ENCODE measurements at places on chromosomes 11 and 22.

DNA sequence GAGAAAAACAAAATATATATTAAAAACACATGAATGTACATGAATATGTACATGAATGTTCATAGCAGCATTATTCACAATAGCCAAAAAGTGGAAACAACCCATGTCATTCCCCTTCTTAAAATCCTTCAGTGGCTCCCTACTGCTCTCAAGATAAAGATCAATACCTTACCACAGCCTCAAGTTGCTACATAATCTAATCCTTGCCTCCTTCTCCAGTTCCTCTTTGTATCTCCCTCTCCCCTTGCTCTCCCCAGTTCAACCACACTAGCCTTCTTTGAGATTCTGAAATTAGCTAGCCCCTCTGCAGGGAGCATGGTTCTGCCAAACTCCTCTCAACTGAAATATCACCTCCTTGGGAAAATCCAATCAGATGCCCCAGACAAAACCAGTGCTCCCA, 28.1 kb downstream of the MTMR2 start:
- no peak for DNase-seq

- DNase-seq = no peak
Observed at GRCh38 chr11:66151273-66151672, 81.2 kb downstream of the PACS1 start.

DNA sequence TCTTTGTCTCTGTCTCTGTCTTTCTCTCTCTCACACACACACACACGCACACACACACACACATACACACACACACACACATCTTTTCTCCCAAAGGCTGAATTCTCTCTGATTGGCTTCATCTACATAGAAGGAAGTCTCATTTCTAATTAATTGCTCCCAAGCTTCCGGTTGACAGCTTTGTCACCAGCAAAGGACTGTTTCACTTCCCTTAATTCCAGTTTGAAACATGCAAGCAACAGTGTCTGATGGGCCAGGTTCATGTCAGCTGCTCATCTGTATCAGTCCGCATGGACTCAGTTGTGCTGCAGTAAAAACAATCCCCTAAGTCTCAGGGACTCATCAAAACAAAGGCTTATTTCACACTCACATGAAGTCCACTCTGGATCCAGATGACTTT, 16.2 kb upstream of the PVALB start:
- DNase-seq = no peak

DNA sequence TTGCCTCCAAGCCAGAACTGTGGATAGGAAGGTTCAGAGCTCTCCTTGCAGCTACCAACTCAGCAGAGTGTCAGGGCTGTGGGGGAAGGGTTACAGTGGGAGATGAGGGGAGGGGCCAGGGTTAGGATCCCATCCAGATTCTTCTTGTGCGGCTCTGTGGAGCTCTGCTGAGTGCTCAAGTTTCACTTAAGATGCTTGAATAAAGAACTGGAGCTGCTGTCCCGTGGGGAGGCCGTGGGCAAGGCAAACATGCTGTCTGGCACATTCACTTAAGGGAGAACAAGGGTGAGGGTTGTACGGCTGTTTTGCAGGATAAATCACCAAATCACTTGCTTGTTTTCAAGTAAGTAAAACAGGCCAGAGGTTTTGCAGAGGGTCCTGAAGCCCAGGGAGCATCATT, 197.1 kb downstream of the FAM76B start:
- no peak for DNase-seq

- no peak for DNase-seq
Observed at GRCh38 chr11:94653561-94653960, 86.4 kb downstream of the PIWIL4 start.

- no peak for DNase-seq
Observed at GRCh38 chr11:35714882-35715627, 52.5 kb downstream of the TRIM44 start.

DNA sequence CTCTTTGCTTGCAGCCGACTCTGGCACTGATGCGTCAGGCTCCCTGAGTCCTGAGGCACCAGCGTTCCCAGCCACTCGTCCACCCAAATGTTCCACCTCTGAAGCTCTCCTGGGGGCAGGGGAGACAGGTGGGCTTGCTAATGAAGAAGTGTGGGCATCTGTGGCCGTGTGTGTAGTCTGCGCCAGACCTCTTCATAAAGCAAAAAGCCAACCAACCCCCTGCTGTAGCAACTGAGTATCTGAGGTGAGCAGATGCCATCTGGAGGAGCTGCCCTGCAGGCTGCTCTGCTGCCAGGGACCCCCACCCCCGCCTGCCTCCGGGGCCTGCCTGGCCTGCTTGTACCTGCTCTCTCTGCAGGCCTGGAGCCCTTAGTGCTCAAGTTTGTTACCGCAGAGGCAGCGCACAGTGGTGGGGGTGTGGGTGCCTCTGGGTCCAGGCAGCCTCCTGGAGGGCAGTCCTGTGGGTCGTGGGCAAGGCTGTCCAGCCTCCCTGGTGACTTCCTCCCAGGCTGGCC, 272.5 kb downstream of the TBC1D22A start:
- DNase-seq = no peak

GRCh38 chr11:63853476-63853875, 14.6 kb downstream of the MARK2 start:
- no peak for DNase-seq

- no peak for DNase-seq
Observed at GRCh38 chr11:67372993-67373647, at the start of gene CLCF1. Gene CLCF1, minus strand, starts transcription at chr11:67373598. Its CDS starts 59 bp downstream, at chr11:67373539.

- no peak for DNase-seq
Observed at GRCh38 chr22:34639911-34640310, 426.0 kb upstream of the ISX start.

DNA sequence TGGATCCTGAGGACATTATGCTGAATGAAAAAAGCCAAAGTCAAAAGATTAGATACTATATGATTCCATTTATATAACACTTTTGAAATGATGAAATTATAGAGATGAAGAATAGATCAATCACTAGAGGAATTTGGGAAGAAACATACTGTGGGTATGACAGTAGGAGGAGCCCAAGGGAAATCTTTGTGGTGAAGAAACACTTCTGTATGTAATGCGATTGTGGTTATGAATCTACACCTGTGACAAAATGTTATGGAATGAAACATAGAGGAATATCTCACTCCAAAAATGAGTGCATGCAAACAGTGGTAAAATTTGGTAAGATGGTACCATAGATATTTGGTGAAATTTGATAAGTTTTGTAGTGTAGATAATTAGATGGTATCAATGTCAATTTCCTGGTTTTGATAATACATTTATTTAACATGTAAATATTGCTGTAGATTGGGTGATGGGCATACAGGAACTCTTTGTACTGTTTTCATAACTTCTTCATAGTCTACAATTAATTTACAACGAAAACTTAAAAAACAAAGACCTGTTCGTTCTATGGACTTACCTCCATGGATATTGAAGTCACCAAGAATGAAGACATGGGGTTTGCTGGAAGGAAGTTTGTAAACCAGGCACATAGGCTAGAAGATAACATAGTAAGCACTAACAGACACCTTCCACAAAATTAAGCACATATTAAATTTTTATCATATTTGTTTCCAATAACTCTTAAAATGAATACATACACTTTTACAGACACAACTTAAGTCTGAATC, 11.5 kb downstream of the MRGPRX1 start:
- no peak for DNase-seq

DNA sequence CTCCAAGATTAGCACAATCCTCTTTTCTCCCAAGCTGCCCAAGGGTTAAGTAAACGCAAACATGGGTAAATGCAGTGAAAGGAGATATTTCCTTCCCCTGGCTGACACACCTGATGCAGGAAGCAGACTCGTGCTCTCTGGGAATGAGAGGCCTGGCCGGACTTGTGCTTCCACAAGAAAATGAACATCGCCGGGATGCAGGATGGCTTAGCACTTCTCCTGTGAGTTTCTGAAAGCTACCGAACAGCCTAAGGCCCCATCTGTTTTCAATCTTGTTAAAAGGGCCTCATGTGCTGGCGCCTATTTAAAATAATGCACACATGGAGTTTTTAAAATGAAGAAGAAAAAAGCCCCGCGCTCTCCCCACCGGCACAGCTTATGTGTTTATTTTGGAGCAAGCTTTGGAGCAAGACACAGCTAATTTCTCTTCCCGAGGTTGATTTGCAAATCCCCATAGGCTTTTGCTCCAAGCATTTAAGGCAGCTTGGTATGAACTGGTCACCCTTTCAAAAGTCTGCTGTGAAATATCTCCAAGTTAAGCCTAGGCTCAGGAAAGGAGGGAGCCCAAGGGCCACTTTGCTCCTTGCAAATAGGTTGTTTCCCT, 100.9 kb downstream of the SYN3 start:
- no peak for DNase-seq

- DNase-seq = no peak
Observed at GRCh38 chr11:125978181-125978716, 32.4 kb downstream of the VSIG10L2 start.

GRCh38 chr11:72955466-72955865, 141.3 kb downstream of the ATG16L2 start:
- DNase-seq = no peak

DNA sequence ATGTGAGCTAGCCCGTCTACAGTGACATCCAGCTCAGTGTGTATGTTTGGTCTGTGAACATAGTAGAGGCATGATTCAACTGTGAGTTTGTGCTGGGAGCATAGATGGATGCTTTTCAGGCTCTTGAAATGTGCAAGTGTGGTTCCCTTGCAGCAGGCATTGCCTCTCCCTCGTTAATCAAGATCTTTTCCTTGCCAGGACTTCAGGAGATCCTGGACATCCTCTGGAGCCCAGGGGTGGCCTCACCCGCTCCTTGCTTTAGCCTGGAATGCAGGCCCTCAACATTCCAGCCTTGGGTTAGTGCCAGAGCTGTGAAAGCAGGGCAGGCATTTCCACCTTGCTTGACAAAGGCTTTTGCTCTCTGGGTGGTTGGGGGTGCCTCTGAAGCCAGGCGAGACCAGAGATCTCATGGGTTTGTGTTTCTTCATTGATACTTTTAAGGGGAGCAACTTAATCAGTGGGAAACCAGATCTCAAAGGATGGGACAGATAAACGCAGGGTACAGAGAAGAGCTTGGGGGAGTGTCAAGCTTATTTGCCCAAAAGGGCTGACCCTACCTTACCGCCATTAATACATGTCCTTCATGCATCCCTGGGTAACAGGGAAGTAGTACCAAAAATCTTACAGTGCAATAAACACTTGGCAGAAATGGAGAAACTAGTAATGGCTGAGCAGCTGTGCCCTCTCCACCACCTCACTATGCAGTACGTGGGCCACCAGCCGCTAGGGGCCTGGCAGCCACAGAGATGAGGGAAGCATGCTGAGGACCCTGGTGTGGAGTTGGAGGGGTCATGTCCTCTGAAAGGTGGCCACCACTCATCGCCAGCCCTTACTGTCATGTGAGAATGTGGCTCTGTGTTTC, 72.1 kb downstream of the PTPRJ start:
- DNase-seq = peak; percentile 64

- DNase-seq = no peak
Observed at GRCh38 chr11:13101644-13102512, 92.8 kb downstream of the RASSF10 start.

GRCh38 chr11:3995307-3995706, 99.3 kb upstream of the RRM1 start:
- DNase-seq = no peak

- DNase-seq = no peak
Observed at GRCh38 chr11:82858133-82858532, 42.1 kb downstream of the PRCP start.

- peak; percentile 31 for DNase-seq
Observed at GRCh38 chr22:46062232-46062615, 85.3 kb upstream of the WNT7B start.

DNA sequence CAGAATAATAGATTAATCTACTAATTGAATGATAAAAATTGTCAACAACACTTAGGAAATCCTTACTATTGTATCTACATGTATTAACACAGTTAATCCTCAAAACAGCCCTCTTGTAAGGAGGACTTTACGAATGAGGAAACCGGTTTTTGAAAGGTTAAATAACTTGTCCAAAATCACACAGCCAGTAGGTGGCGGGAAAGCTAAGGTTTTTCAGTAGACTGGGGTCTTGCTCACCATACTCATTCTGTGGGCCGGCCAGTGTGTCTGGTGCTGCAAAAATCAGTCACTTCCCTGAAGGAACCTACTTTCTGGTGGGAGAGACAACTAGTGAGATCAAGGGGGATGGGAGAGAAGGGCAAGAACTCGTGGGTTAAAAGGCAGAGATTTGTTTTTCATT, 3.8 kb downstream of the DCPS start:
- no peak for DNase-seq

DNA sequence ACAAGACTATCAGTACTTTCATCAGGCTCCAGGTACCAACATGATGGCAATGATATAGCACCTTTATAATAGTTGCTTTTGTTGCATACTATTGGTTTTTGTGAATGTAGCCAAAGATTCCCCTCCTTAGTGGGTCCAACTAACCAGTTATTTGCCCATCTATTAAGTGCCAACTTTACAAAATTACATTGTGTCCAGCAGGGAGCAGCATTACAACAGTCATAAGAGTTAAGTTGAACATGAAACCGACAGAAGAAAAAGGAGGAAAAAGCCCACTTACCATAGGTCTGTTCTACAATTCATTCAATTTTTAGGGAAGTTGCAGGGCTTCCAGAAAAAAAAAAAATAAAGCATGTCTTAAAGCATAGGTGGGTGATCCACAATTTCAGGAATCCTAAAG, 21.6 kb downstream of the IMMP1L start:
- DNase-seq = peak; percentile 17

GRCh38 chr11:130675371-130675821, 227.0 kb downstream of the ADAMTS15 start:
- peak; percentile 26 for DNase-seq

- DNase-seq = no peak
Observed at GRCh38 chr11:122071709-122072202, 44.3 kb downstream of the BLID start.
